ENCODE measurements at places on chromosomes 12 and 14.

GRCh38 chr14:94043111-94043755, 17.1 kb downstream of the OTUB2 start:
- no peak for DNase-seq

- no peak for DNase-seq
Measured at GRCh38 chr12:29640589-29641345, 143.0 kb downstream of the TMTC1 start.

DNA sequence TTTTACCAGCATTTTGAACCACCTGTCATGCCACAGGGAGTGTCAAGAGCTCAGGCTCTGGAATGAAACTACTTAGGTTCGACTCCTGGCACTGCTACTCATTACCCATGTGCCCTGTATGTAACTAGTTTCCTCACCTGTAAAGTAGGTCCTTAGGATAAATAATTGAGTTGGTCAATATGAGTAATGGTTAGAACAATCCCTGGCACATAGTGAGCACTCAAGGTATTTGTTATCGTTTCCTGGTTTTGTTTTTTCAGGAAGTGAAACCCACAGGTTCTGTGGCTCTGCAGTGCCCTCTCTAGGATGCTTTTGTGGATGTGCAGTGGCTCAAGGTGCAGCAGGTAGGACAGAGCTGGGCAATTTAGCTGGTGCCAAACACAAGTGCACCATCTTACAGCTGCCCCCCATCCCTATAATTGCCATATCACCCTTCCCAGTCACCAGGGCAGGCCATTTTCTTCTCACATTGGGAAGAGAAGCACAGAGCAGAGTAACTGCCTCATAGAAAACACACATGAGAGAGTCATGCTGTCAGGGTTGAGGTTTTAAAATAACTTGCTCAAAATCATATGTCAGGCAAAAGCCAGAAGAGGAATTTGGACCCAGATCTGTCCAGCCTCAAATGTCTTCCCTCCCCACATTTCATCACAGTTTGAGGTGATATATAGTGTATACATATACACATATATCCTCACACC, 297.5 kb downstream of the RPAP3 start:
- DNase-seq: no peak

DNA sequence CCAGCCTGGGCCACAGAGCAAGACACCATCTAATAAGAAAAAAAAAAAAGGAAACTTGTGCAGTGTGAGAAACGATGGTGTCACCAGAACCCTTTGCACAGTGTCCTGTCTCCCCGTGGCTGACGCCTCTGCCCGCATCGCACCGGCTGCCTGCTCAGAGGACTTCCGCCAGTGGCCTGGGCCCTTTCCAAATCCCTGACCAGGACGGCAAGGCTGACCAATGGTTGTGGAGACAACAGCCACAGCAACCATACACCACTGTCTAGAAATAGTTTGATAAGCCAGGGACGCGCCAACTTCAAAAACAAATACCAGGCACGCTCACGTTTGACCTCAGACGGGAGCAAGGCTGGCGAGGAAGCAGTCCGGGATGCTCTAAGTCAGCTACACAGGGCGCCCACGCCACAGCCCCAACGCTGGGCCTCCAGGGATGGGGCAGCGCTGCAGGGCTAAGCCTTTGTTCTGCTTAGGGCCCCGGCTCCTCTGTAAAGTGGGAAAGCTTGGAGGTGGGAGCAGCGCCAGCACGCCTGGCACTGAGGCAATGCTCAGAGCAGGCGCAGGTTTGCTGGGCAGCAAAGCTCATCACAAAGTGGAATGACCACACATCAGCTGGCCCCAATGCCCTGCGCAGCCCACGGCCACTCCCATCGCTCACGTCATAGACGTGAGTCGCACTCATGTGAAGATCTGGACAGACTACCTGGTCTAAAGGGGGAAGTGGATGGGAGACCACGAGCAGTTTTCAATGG, 12.5 kb downstream of the PGAM5 start:
- DNase-seq: no peak

Measured in activated CD8-positive, alpha-beta memory T cell treated with anti-CD3 and anti-CD28 coated beads for 4 hours (primary cell).